GM12865 (cell line): ENCODE measurements at places on chromosomes 3 and 15.

- no peak for DNase-seq
Observed at GRCh38 chr3:151811474-151811873, 2.4 kb upstream of the AADAC start.

- no peak for DNase-seq
Observed at GRCh38 chr3:36364260-36364659, 16.0 kb upstream of the STAC start.

GRCh38 chr15:42402455-42403205, 43.3 kb downstream of the CAPN3 start:
- DNase-seq, result no peak

DNA sequence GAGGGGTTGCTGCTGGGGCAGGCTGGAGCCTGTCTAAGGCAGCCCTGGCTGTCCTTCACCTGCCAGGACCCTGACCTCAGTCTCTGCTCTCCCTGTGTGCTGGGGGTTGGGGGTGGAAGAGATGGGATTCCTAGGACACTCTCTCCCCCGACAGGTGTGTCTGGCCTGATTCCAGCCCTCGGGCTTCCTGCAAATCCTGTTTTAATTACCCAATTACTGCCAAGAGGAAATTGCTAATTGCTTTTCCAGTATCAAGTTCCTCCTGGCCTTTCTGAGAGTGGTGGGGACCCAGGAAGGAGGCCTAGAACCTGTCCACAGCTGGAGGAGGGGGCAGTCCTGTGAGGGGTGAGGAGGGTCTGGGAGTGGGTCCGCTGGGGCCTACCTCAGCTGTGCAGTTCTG, 15.8 kb downstream of the PLXNA1 start:
- no peak for DNase-seq

GRCh38 chr3:24318677-24319287, 175.9 kb downstream of the THRB start:
- DNase-seq, result no peak

- DNase-seq, result no peak
Observed at GRCh38 chr15:84969257-84969656, 12.4 kb upstream of the PDE8A start.

DNA sequence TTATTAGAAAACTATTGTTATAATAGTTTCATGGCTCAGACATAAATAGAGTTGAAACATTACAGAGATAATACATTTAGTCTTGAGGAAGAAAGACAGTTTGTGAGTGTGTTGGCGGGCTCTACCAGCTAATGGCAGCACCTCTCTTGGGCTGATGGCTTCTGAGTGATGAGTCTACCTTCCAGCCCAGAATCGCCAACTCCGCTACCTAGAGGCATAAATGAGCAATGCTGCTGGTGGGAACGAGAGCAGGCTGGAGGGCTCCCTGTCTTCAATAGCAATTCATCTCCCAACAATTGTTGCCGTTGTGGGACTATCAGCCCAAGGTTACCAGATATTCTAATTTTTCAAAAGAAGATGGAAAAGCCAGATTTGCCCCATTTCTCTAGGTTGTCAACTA, 388.7 kb downstream of the FOXP1 start:
- no peak for DNase-seq

DNA sequence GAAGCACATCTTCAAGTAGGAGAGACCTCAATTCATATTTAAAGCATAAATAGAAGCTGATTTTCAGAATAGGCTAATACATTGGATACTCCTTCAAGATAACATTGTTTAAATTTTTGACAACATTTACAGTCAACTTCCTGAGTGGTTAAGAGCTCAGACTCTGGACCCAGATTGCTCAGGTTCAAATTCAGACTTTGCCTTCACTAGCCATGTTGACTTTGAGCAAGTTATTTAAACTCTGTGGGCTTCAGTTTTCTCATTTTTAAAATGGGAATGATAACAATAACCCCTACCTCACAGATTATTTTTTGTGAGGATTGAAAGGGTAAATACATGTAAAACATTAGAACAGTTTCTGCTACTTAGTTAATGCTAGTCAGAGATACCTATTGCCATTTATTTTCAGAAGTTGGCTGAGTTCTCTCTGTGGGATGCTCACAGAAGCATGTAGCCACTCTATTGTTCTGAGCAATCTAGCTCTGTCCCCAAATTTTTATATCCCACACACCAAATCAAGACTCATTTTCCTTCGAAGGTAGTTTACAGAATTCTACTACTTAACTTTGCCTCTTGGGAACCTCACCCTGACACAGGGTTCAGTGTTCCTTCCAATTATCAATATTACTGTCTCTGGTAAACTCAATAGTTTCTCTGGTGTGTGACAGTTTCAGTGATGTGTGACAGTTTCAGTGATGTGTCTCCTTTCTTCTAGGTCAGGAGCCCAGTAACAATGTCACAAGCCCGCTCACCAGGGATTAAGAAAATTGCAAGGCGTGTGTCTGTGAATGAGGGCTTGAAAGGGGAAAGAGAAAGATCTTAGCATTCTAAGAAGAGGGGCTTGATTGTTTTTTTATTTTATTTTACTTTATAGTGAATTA, 79.4 kb upstream of the OSTN start:
- DNase-seq, result no peak

GRCh38 chr15:36843822-36844221, 256.5 kb downstream of the MEIS2 start:
- DNase-seq, result no peak

- DNase-seq, result no peak
Observed at GRCh38 chr3:140251678-140252077, 316.7 kb downstream of the CLSTN2 start.

DNA sequence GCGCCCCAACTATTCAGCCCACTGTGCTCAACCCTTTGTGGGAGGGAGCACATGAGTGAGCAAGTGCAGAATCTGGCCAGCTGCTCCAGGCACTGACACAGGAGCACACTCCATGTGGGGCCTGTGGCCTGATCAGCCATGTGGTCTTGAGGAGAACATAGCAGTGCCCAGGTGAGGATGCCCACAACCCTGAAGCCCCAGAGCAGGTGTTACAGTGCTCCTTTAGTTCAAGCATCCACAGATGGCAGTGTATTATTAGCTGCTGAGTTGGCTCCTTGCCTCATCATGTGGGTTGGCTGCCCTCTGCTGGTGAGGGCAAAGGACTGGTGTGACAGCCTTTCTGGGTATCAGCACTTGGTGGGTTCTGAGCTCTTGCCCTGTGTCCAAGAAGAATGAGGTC, 1588.2 kb downstream of the SI start:
- DNase-seq, result peak; percentile 54

DNA sequence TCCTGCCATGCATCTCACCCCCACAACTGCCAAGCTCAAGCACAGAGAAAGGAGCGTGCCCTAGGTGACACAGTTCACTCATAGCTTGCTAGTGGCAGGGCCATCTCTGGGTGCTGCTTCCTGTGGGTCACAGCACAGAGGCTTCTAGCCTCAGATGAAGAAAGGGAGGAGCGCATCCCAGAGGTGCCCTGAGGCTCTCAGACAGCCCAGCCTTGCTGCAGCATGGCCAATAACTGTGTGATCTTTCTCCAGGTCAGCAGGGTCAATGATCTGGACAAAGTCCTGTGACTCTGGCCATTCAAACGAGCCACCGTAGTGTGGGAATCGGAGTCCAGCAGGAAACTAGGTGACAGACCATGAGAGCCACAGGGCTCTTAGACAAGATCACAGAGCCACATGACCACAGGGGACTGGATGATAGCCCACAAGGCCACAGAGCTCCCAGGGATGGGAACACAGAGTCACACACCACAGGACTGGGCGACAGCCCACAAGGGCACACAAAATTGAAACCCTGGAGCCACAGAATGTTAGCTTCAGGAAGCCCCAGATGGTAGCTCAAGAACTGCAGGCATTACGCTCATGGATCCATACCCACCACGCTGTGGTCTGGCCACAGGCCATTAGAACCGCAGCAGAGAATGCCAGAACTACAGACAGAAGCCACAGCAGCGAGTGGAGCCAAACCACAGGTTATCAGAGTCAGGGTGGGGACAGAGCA, 25.9 kb upstream of the GRIP2 start:
- DNase-seq, result no peak

DNA sequence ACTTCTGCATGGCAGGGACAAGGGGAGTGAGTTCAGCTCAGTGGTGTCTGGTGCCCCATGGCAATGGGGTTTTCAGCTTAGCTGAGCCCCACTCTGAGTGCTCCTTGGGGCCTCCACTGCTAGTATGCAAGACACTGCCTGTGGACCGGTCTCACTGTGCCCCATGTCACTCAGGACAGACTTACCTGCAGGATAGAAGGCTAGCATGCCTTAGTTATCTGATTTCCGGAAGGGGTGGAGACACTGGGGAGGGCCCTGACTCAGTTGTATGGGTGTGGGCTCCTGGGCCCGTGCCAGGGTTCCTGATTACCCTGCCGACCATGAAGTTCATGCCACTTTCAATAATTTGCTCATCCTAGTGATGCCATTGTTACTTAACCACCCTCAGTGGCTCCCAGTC, 4.3 kb upstream of the SLC6A20 start:
- DNase-seq, result no peak

- no peak for DNase-seq
Observed at GRCh38 chr15:86256628-86257027, 177.0 kb downstream of the AGBL1 start.

- no peak for DNase-seq
Observed at GRCh38 chr15:25886498-25887140, 23.5 kb upstream of the ATP10A start.

- no peak for DNase-seq
Observed at GRCh38 chr3:111852540-111852939, 6.5 kb upstream of the PHLDB2 start.

GRCh38 chr15:79644091-79644490, 212.0 kb downstream of the MINAR1 start:
- no peak for DNase-seq

DNA sequence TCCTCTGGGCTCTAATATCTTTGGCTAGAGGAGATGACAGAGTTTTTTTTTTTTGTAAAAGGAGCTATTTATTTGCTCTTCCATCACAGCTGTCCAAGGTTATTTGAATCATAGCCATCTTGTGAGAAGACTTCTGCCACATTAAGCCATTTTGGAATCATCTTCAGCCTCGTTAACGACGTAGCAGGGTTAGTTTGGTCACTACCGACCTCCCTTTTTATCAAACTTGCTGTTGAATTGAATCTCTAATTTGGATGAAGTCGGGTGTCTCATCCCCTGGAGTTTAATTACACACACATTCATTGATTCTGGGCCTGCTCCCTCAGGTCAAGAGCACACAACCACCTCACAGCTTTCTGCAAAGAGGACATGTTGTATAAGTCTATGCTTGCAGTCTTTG, 238.7 kb downstream of the CPNE4 start:
- no peak for DNase-seq

DNA sequence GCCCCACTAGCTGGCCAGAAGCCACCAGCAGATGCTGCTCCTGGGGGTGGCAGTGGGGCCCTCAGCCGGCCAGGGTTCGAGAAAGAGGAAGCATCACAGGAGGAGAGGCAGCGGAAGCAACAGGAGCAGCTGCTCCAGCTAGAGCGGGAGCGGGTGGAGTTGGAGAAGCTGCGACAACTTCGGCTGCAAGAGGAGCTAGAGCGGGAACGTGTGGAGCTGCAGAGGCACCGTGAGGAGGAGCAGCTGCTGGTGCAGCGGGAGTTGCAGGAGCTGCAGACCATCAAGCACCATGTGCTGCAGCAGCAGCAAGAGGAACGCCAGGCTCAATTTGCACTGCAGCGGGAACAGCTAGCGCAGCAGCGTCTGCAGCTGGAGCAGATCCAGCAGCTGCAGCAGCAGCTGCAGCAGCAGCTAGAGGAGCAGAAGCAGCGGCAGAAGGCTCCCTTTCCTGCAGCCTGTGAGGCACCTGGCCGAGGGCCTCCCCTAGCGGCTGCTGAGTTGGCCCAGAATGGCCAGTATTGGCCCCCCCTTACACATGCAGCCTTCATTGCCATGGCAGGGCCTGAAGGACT, 17.5 kb upstream of the APEH start:
- no peak for DNase-seq

DNA sequence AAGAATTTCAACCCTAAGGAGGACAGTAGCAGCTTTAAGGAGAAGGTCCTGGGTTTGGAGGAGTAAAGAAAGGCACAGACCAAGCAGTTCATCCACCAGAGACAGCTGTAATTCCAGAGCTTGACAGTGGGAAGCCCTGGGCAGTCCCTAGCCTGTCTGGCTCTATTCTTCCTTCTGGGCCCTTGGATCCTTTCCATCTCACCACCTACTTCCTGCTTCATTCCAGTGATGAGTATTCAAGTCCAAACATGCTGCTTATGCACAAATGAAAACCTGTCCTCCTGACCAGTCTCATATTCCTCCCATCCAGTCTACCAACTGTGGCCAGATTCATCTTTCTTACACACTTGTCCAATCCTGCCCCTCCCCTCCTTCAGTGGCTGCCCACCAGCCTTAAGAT, 171.4 kb downstream of the CNTN3 start:
- no peak for DNase-seq

DNA sequence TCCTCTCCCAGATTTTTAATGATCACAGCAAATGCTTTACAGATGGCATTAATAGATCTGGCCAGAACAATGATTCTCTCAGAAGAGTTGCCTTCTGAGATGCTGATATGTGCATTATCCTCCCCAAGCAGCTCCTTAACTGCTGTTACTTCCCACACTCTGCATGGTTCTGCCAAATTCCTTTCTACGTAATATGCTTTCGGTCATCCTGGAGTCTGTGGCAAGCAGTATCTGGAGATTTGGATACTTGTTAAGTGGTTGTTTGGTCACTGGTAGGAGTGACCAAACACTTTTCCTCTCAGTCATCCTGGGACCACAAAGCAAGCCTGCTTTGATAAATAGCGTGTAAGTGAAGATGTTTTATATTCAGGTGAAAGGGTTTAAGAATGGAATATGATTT, 71.1 kb upstream of the CCNL1 start:
- DNase-seq, result no peak
